ENCODE measurements at places on chromosomes 1 and 21. TPM values are rescaled to one million over a fixed set of nuclear protein-coding genes. Genes with fewer than 3 reads are reported as not detected.
A peak's percentile ranks its signal among the peaks of the same experiment; 100 is the strongest.

DNA sequence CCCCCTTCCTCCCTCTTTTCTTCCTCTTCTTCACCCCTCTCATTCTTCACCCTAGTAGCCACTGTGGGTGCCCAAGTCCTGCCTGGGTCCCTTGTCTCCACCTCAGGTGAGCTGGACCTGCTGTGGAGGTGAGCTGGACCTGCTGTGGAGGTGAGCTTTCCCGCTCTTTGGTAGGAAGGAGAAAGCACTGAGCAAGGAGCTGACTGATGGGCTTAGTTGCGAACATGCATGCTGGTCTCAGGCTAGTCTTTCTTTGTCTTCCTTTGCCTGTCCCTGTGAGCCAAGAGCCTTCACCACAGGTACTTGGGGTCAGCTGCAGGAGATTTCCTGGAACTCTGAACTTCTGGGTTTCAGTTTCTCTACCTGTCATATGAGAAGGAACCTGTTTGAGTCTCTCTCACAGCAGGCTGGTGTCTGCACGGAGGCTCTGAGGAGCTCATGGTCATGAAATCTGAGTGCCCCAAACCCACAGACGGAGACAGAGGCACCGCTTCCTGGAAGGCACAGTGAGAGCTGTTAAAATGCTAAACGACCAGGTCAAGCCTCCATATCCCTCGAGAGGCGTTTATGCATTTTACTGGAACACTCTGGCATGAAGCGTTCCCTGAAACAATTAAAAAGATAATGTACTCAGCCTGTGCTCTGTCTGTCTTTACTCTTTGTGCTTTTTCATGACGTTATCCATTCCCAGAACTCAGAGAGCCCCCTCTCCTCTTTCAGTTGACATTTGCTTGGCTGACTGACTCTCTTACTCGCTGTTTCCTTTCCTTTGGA lies 69.5 kb downstream of the RHOU start:
- H3K4me3 ChIP-seq = no peak overlapping the region
- H3K36me3 ChIP-seq = no peaks in the 10 kb centered on the region
- H3K4me1 ChIP-seq = peaks cover 23% of the 10 kb centered on the region
- H3K27ac ChIP-seq = peak overlapping the region; percentile 1

- H3K36me3 ChIP-seq = no peaks in the 10 kb centered on the region
- no peak overlapping the region for H3K4me3 ChIP-seq
- no peak overlapping the region for H3K27ac ChIP-seq
- DNase-seq = no peak
- H3K4me1 ChIP-seq = no peaks in the 10 kb centered on the region
Observed at GRCh38 chr1:175497501-175497900, 245.9 kb downstream of the TNR start.

DNA sequence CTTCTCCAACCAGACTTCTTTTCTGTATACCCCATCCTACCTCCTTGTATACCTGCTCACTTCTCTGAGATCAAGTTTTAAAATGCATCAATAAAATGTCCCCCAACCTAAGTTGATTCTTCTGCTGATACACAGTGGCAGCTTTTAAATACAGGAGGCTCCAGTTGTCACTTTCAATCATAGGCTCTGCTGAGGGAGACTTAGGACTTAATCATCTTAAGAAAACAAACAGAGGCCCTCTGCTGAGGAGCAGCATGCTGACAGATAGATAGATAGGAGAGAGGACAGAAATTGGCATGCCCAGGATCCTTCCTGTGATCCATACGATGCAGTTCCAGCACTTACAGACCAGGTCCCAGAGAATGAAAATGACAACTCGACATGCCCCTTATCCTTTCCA lies 311.0 kb upstream of the PROX1 start:
- H3K27ac ChIP-seq = no peak overlapping the region
- H3K4me1 ChIP-seq = no peaks in the 10 kb centered on the region
- no peaks in the 10 kb centered on the region for H3K36me3 ChIP-seq
- no peak for DNase-seq
- H3K4me3 ChIP-seq = no peak overlapping the region
- no peaks in the 10 kb centered on the region for H3K27me3 ChIP-seq

DNA sequence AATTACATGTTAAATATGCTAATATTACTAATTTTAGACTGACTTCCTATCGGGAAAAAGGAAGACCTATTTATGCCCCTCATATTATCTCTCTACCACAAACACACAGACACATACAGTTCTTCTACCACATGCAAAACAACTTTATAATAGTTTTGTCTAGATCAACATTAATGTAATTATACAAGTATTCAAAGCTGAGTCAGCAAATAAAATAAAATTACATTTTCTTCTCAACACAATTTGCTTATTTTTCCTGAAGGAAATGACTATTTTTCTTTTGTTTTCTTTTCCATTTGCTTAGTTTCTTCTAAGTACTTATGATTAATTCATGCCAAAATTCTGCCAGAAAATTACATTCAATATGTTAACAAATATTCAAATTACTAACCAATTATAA lies 654.2 kb downstream of the AMY1C start:
- H3K36me3 ChIP-seq = no peaks in the 10 kb centered on the region
- H3K27ac ChIP-seq = no peak overlapping the region
- no peak overlapping the region for H3K4me3 ChIP-seq
- no peaks in the 10 kb centered on the region for H3K4me1 ChIP-seq

- no peaks in the 10 kb centered on the region for H3K36me3 ChIP-seq
- no peak within 1 kb of the TSS for H3K4me3 ChIP-seq
- DNase-seq = peak; percentile 84
- H3K27me3 ChIP-seq = peaks cover 11% of the 10 kb centered on the region
- no peak within 1 kb of the TSS for H3K27ac ChIP-seq
Observed at GRCh38 chr1:154567386-154568156, at the start of gene CHRNB2. TSS of gene CHRNB2 (plus strand) at chr1:154567778. CDS start at chr1:154568045, 267 bp downstream.

DNA sequence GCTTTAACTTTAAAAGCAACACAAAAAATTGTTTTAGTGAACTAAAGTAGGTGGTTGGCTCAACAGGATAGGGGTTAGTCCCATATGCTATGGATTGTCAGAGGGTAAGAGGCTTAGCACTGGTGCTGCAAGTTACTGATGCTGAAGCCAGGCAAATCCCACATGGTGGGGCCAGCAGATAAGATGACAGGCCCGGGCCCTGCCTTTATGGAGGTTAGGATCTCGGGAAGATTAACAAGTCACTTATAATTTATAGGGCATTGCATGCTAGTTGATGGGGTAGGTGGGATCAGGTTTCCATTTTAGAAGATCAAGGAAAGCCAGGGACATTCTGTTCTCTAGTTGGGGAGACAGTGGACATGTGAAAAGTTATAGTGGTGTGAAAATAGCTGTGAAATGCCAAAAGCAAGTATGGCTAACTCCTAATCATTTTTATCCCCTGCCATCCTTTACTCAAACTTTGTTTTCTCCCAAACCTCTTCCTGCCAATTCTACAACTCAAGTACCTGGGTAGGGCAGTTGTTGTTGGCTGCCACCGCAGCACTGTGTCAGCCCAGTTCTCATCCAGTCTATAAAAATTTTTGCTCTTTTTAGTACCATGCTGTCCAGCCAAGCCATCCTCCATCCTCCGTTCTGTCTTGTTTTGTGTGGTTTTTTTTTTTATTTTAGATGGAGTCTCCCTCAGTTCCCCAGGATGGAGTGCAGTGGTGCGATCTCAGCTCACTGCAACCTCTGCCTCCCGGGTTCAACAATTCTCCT lies 10.3 kb downstream of the CHAF1B start:
- no peaks in the 10 kb centered on the region for H3K4me1 ChIP-seq
- peak; percentile 9 for DNase-seq
- no peaks in the 10 kb centered on the region for H3K27me3 ChIP-seq
- H3K27ac ChIP-seq = no peak overlapping the region
- no peak overlapping the region for H3K4me3 ChIP-seq
- no peaks in the 10 kb centered on the region for H3K36me3 ChIP-seq

- no peaks in the 10 kb centered on the region for H3K36me3 ChIP-seq
- DNase-seq = no peak
- peak overlapping the region; percentile 6 for H3K27ac ChIP-seq
- no peak overlapping the region for H3K4me3 ChIP-seq
- no peaks in the 10 kb centered on the region for H3K27me3 ChIP-seq
- peaks cover 37% of the 10 kb centered on the region for H3K4me1 ChIP-seq
Observed at GRCh38 chr1:232589812-232590743, 39.9 kb downstream of the SIPA1L2 start.

- H3K36me3 ChIP-seq = no peaks in the 10 kb centered on the region
- no peak for DNase-seq
- no peak overlapping the region for H3K27ac ChIP-seq
- H3K27me3 ChIP-seq = no peaks in the 10 kb centered on the region
Observed at GRCh38 chr1:88670462-88670861, 13.6 kb upstream of the PKN2 start.

DNA sequence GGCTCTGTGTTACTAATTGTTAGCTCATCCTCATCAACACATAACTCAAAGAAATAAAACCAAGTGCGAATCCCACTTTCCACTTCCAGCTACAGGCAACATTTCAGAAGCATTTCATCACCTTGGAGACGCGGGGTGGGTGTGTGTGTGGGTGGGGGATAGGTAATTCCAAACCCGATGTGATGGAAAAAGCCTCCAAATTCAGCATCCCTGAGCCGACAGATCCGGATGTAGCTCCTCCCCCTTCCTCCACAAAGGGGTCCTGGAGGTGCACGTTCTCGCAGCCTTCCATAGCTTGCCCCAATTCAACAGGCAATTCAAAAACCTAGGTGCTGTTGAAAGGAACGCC lies 486 bp downstream of the HSPA13 start:
- peak overlapping the region; percentile 86 for H3K4me3 ChIP-seq
- H3K4me1 ChIP-seq = peaks cover 21% of the 10 kb centered on the region
- peaks cover 15% of the 10 kb centered on the region for H3K36me3 ChIP-seq
- H3K27me3 ChIP-seq = no peaks in the 10 kb centered on the region

The ITSN1 gene
- 32.0 TPM for total RNA-seq

The IQCC gene
- 1.2 TPM for total RNA-seq

The CHIT1 gene
- 751 TPM for total RNA-seq
